ENCODE measurements at places on chromosomes 1 and 21.

DNA sequence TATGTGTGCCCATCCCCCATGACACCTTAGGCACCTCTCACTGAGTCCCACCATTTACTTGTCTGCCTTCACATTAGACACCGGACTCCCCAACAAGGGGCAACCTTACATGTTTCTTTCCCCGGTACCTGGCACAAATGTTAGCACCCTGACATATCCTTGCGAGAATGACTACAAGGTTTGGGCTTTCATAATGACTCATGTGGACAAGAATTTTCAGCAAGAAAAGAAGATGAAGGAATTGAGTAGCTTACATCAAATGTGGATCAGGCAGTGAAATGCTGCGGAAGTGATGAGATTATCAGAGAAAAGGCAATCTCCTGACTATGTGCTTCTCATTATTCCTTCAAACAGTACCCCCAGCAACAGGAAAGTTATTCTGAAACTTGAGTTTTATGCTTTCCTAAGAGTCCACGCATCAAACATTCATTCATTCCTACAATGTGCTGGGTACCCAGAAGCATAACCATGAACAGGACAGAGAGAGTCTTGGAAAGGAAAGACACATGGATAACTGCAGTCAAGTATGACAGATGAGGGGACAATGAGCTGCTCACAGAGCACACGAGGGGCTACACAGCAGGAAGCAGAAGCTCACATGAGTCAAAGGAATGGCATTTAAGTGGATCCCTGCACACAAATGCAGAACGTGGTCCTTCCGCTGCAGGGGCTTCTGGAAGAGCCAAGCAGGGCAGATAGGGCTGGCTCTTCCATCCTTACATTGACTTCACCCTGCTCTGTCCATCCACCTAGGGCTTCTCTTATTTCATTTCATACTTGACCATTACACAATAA, 112.1 kb downstream of the PCNX2 start:
- no peak for DNase-seq

GRCh38 chr21:45438391-45439145, 33.6 kb downstream of the COL18A1 start:
- no peak for DNase-seq

- DNase-seq, result peak; percentile 66
Observed at GRCh38 chr21:22516230-22516629, 1518.0 kb downstream of the NCAM2 start.

DNA sequence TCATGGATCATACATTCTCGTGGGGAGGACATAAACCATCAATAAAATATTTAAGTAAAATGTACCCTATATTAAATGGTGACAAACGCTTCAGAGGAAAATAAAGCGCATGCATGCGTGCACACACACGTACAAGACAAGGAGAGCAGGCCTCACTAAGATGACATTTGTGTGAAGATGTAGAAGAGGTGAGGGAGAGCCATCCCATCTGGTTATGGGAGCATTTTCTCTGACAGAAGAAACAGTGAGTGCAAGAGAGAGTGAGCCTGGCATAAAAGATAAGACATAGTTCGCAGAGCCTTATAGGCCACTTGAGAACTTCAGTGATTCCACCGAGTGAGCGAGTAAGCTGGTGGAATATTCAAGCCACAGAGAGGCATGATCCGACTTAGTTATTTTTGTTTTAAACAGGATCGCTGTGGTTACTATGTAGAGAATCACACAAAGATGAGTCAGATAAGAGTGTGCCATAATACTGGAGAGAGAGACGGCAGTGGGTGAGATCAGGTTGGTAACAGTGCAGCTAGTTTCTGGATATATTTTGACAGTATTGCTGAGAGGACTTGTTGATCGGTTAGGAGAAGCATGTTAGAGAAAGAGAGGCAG, 624.2 kb downstream of the PLPP3 start:
- DNase-seq, result no peak

DNA sequence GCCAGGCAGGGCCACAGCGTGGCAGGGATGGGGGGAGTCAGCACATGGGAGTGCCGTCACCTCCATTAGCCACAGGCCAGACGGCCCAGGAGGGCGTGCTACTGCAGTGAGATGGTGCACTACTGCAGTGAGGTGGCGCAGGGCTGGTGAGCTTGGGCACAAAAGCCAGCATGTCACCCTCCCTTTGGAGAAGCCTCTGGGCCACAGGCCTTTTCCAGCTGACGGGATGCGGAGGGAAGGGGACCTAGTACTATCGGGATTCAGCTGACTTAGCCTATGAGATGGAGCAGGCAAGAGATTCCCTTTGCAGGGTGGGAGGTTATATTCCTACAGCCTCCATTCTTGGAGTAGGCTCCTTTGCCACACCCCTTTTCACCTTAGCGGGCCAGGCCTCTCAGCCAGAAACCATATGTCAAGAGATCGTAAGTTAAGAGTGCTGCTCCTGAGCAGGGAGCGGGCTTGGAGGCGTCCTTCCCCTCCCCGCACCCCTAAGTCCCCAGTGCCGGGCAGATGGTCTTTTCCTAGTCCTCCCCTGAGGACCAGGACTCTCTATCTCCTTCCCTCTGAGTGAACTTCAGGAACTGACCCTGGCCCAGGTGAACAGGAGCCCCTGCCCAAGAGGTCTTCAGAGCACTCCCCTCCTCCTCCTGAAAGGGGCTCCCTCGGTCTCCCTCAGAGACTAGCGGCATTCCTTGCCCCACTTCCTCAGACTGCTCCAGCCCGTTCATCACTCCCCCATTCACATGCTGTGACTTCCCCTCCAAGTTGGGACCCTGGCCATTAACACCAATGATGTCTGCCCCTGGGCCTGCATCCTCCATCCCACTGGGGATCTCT, 8.2 kb downstream of the NES start:
- no peak for DNase-seq

DNA sequence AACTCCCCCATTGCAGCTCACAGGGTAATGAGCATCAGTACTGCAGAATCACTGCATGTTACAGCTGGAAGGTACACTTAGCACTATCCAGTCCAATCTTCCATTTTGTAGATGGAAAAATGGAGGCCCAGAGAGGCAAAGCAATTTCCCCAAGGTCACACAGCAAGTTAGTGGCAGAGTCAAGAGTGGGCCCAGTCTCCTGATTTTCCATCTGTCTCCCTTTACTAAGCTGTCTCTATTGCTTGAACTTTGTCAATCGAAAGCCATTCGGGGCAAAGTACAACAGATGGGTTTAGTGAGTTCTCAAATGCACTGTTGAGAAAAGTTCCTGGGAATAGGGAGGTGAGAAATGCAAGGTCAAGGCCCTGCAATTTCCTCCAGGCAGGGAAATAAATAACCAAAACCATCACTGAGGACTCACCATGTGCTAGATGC, 50.4 kb upstream of the IFFO2 start:
- DNase-seq, result no peak

DNA sequence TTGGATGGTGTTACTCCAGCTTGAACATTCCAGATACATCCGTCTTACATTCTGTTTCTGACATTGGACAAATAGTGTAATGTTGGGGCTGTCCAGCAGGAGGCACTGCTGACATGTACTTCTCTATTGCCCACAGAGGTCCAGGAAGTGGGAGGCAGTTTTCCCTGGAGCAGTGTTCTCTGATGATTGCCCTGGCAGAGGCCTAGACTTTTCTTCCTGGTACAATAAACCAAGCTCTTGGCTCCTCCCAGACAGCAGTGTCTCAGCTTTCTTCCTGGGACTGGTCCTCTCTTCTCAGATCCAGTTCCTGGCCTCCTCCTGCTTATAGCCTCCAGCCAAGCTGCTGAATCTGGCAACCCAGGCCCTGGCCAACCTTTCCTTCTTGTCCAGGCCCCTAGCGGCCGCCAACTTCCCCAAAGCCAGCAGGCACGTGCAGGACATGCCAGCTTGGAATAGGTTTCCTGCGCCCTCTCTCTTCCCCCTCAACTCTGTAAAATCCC, 14.9 kb upstream of the IFNLR1 start:
- DNase-seq, result peak; percentile 59

DNA sequence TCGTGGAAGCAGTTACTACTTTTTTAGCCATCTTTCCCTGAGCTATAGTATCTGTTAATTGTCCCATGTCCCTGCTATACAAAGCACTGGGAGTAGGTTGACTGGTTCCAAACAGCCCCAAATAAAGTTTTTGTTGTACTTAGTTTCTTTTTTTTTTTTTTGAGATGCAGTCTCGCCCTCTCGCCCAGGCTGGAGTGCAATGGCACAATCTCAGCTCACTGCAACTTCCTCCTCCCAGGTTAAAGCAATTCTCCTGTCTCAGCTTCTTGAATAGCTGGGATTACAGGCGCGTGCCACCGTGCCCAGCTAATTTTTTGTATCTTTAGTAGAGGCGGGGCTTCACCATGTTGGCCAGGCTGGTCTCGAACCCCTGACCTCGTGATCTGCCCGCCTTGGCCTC, 3.3 kb downstream of the NCSTN start:
- no peak for DNase-seq

Measured in NAMALWA (cell line).